H54 (cell line): ENCODE measurements at places on chromosomes 3 and 15.

GRCh38 chr3:150069633-150070032 lies 98.9 kb upstream of the PFN2 start:
- DNase-seq, result no peak

GRCh38 chr3:39383045-39383880 lies at the start of gene SLC25A38:
TSS of gene SLC25A38 (plus strand) at chr3:39383370. CDS start at chr3:39383725, 355 bp downstream.
- peak; percentile 75 for DNase-seq

DNA sequence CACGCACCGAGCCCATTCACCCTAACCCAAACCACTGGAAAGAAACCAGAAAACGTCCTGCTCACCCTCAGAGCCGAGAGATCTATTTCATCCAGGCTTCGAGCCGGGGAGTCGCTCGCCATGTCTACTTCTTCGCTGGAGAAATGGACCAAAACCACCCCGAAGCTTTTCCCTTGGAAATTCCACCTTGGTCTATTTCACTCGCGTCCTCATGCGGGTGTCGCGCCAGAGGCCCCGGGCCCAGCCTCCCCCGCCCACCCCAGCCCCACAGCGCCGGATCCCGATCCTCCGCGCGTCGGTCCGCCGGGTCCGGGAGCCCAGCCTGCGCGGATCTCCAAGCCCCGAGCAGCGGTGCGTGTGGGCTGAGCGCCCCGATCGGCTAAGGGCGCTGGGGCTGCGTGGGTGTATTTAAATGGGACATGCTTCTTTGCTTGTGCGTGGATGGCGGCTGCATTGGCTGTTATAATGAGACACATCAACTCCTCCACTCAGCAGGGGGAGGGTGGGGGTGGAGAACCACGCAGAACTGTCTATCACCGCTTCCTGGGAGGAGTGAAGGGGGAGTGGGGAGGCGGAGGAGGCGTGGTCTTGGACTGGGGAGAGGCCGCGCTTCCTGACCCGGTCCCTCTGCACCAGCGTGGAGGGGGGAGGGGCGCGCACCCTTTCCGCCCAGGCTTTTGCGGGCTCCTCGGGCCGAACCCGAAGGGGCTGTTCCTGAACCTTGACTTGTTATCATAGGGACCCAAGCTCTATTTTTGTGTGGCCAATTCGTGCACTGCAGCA lies at the start of gene TNIK:
Gene TNIK, minus strand, starts transcription at position 464 of the 783 bp plus-strand sequence. Its CDS starts 342 bp downstream, at position 122.
- DNase-seq, result peak; percentile 77

DNA sequence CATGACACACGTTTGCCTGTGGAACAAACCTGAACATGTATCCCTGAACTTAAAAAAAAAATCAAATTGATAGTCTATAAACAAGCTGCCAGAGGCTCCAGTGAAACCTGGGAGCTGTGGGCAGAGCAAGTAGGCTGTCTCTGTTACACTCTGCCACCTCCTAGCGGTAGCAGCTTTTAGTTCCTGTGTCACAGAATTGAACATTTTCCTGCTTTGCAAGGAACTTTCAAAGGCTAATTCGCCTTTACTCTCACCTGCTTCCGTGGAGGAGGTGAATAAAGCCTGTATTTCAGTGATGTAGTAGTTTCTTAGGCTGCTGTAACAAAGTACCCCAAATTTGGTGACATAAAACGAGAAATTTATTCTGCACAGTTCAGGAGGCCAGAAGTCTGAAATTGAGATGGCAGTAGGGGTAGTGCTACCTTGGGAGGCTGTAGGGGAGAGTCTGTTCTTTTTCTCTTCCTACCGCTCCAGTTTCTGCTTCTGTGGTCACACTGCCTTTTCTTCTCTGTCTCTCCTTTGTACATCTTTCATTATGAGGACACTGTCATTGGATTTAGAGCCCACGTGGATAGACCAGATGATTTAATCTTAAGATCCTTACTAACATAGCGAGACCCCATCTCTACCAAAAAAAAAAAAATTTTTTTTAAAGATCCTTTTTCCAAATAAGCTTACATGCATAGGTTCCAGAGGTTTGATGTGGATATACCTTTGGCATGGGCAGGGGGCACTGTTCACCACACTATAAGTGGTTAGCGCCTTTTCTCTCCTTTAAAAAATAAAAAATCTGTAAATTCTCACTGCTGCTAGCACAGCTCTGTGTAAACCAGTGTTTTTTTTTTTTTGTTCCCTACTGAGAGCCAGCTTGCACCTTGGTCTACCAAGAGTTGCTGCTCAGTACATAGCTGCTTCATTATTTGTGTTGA lies 25.3 kb downstream of the FBXO22 start:
- no peak for DNase-seq

DNA sequence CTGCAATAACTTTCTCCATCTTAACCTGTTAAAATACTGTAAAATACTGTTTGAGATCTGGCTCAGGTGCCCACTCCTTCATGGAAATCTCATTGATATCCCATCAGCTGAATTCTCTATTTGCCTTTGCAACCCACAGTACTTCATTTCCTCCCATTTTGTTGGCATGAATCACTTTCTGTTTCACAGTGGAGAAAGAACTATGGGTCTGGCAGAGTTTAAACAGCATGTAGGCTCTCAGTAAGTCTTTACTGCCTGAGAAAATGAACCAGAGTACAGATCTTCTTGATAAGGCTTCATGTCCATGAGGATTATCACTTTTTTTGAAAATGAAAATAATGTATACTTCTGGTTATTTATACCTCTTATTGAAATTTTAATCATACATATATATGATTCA lies 245.9 kb downstream of the NAALADL2 start:
- no peak for DNase-seq

DNA sequence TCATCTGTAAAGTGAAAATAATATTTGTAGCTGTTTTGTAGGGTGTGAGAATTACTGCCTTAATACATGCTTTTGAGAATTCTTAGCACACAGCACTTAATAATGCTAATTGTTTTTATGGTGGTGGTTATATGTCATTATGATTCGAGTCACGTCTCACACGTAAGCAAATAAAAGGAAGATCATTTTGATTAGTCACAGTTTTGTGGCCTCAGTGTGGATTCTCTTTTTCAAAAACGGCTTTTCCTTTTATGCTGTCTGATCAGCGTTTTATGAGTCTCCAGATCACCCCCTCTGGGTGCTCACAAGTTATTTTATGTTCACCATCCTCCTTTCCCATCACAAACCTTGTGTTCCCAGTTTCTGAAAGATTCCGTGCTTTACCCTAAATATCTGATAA lies 255.6 kb upstream of the CNTN4 start:
- DNase-seq, result no peak

GRCh38 chr3:72496051-72496670 lies 352.1 kb downstream of the SHQ1 start:
- no peak for DNase-seq

DNA sequence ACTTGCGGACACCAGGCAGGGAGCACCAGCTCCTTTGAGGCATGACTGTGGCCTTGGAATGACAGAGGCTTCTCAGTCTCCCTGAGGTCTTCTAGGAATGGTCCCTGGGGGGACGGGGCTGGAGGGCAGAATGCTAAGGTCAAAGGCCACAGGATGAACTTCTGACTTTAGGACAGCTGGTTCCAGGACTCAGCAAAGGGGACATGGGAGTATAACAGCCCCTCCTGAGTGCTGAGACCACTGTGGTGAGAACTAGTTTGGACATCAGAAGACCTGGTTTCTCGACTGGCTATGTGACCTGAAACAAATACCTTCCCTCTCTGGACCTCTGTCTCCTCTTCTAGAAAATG lies 17.8 kb downstream of the ITGA11 start:
- no peak for DNase-seq

DNA sequence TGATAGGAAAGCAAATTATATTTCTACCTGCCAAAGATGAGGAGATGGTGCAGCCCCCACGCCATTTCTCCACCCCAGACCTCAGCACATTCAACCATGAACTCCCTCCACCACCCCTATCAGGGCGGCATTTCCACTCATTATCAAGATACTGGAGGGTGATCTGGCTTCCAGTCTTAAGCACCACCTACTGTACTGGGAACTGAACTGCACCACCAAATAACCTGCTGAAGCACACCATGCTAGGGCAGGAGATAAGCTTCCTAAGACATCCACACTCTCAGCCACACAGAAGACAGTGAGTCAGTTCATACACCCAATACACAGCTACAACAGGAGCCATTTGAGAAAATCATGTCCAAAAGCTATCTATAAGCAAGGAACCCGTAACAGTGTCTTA lies 98.8 kb downstream of the FGF7 start:
- no peak for DNase-seq

GRCh38 chr15:98684436-98684835 lies 36.1 kb downstream of the IGF1R start:
- no peak for DNase-seq

GRCh38 chr3:99647081-99647480 lies 8.7 kb downstream of the COL8A1 start:
- no peak for DNase-seq

DNA sequence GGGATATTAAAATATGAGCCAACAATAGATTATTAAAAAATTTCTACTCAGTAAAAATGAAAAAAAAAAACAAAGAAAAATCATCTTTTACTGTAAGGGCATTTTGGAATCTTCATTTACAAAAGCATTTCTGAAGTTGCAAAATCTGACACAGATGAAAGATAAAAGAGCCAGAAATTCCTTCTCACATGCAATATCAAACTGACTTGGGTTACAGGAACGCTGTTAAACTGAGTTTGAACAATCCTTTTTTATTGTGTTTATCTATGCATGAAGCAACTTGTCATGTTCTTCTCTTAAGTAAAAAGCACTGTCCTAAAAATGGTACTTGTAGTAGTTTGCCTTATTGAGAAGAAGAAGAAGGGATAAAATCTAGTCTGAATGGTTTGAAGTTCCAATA lies 468.5 kb upstream of the KCNMB2 start:
- DNase-seq, result no peak

DNA sequence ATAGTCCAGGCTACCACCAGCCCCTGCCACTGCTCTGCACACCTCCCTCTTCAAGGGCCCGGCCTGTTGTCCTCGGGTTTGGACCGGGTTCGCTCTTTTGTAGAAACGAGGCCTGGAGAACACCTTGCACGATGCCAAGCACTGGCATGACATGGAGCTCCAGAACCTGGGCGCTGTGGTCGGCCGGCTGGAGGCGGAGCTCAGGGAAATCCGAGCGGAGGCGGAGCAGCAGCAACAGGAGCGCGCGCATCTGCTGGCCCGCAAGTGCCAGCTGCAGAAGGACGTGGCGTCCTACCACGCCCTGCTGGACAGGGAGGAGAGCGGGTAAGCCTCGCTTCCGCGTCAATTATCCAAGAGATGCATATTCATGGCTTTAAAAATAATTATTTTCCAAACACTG lies 72.4 kb downstream of the BFSP2 start:
- no peak for DNase-seq

DNA sequence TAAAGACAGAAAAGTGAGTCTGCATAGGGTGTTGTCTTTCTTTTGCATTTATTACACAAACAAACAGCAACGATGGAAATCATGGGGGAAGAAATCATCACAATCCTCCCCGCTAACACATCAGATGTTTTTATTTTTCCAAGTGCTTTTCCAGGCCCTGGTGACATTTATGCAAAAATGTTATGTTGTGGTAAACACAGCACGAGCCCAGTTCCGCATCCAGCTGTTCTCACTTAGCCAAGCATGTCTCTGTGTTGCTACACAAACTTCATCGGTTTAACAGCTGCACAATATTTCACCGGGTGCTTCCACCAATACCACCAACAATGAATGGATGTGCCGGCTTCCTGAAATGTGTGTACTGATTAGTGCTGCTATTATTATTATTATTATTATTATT lies 53.7 kb upstream of the ABHD17C start:
- DNase-seq, result no peak

GRCh38 chr3:61933798-61934504 lies 372.6 kb downstream of the PTPRG start:
- DNase-seq, result no peak

GRCh38 chr3:194069421-194070219 lies 66.3 kb upstream of the HES1 start:
- no peak for DNase-seq

DNA sequence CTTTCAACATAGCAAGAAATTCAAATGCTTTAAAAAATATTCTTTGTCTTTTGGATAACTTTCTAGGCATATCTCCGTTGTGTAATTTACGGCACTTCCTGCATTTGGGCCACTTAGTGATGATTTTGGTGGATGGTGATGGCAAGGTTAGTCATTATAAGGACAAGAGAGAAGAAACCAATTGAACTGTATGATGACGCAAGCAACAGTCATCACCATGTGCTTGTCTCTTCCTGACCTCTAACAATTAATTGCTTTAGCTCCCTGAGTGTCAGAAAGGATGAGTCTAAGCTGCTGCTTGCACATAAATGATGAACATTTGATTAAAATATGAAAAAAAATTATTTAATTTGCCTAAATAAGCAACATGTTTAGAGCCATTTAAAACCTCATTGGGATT lies 11.3 kb upstream of the P2RY12 start:
- no peak for DNase-seq

- DNase-seq, result no peak
These were observed 8.6 kb downstream of the LXN start for GRCh38 chr3:158663832-158664231.

DNA sequence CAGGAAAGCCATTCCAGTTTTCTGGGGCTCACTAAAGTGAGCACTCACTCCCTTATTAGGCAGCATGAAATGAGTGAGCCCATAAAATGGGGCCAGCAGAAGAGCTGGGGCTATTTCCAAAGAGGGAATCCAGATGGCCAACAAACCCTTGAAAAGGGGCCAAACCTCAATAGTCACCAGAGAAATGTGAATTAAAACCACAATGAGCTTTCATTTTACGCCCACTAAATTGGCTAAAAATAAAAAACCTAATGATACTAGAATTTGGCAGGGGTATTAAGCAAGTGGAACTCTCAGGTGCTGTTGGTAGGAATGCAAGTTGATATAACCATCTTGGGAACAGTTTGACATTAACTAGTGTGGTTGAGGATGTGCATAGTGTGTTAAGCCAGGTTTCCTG lies 42.1 kb upstream of the RAF1 start:
- no peak for DNase-seq

DNA sequence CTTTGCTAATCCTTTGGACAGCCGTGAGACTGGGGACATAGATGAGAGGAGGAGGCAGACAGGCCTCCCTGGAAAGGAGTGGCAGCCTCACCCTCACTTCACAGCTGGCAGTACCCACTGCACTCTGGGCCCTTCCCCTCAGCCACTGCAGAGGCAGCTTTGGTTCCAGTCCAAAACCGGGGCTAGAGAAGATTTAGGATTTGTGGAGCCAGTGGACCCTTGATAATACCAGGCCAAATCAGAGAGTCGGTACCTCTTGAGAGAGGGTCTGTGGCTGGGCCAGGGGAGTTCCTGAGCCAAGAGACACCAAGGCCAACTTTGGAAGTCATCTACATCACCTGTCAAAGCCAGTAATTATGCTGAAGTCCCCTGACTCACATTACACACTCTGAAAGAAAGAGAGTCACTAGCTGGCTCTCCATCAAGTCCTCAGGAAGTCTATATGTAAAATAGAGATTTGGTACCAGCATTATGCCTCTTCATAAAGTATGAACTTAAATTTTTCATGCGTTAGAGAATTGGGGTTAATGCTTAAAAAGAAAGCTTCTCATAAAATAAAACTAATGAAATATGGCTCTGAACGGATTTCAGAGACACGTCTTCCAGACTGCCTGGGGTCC lies 244.1 kb upstream of the SEMA6D start:
- DNase-seq, result no peak
